ENCODE measurements at places on chromosomes 16 and 17. TPM values are rescaled to one million over a fixed set of nuclear protein-coding genes. Genes with fewer than 3 reads are reported as not detected.

Gene FBF1
- 13.2 TPM for total RNA-seq

Gene MT1X
- 19.5 TPM for total RNA-seq

Gene KRT27
- not detected for total RNA-seq

Gene NACA2
- not detected for total RNA-seq

Gene EVPLL
- not detected for total RNA-seq

Gene NATD1
- total RNA-seq: 3.8 TPM

Gene APOH
- total RNA-seq: not detected

Gene PRAC1
- total RNA-seq: not detected

Gene RANGRF
- total RNA-seq: 10.0 TPM

Gene ABCA10
- total RNA-seq: 4.7 TPM

Gene HBM
- total RNA-seq: not detected

Gene FBXO39
- total RNA-seq: 0.15 TPM

Gene TBC1D26
- not detected for total RNA-seq

Gene KDM8
- total RNA-seq: 2.5 TPM

Gene SLC38A8
- total RNA-seq: not detected
